Naive B cell (primary cell): ENCODE measurements at places on chromosomes 12 and 14. TPM values are rescaled to one million over a fixed set of nuclear protein-coding genes. Genes with fewer than 3 reads are reported as not detected.

- H3K4me1 ChIP-seq: peaks cover 9% of the 10 kb centered on the region
- no peaks in the 10 kb centered on the region for H3K27me3 ChIP-seq
- no peak overlapping the region for H3K27ac ChIP-seq
- no peak overlapping the region for H3K4me3 ChIP-seq
- H3K36me3 ChIP-seq: peaks cover 47% of the 10 kb centered on the region
These were observed 26.6 kb downstream of the NRDE2 start for GRCh38 chr14:90305176-90305601.

CABP1 gene
- not detected for polyA plus RNA-seq

ASPG gene
- not detected for polyA plus RNA-seq

- no peaks in the 10 kb centered on the region for H3K4me1 ChIP-seq
- H3K36me3 ChIP-seq: no peaks in the 10 kb centered on the region
- H3K27me3 ChIP-seq: peaks cover 16% of the 10 kb centered on the region
- no peak overlapping the region for H3K27ac ChIP-seq
These were observed 24.4 kb downstream of the AK7 start for GRCh38 chr14:96416292-96416691.

- H3K4me1 ChIP-seq: no peaks in the 10 kb centered on the region
- no peak overlapping the region for H3K27ac ChIP-seq
- DNase-seq: no peak
- peaks cover 4% of the 10 kb centered on the region for H3K36me3 ChIP-seq
- no peaks in the 10 kb centered on the region for H3K27me3 ChIP-seq
These were observed 151.1 kb upstream of the HMGA2 start for GRCh38 chr12:65673156-65673690.

DNA sequence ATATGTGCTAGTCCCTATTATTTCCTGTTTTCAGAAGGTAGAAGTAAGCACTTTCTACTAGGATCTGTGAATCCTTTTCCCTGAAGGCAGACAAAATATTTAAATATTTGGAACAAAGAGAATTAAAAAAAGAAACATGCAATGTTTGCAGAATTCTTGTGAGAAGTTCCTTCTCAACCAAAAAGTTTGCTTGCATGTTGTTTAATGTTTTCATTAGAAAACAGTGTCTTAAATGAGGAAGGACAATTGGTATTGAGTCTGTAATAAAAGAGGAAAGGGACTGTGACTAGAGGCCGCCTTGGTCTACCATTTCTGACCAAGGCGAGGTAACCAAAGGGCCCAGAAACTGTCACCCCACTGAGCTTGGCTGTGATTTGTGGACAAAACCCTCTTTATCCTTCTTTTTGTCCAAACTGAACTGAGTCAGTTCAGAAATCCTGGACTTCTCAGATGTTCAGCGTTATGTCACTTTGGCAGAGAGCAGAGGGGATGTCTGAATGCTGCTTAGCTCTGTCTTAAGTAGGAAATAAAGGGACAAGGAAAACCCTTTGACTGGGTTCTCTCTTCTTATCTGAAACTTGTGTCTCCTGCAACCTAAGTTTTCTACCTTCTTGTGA is 129.8 kb upstream of the CPM start:
- H3K4me1 ChIP-seq: no peaks in the 10 kb centered on the region
- H3K36me3 ChIP-seq: no peaks in the 10 kb centered on the region
- no peak for DNase-seq
- H3K4me3 ChIP-seq: no peak overlapping the region

DNA sequence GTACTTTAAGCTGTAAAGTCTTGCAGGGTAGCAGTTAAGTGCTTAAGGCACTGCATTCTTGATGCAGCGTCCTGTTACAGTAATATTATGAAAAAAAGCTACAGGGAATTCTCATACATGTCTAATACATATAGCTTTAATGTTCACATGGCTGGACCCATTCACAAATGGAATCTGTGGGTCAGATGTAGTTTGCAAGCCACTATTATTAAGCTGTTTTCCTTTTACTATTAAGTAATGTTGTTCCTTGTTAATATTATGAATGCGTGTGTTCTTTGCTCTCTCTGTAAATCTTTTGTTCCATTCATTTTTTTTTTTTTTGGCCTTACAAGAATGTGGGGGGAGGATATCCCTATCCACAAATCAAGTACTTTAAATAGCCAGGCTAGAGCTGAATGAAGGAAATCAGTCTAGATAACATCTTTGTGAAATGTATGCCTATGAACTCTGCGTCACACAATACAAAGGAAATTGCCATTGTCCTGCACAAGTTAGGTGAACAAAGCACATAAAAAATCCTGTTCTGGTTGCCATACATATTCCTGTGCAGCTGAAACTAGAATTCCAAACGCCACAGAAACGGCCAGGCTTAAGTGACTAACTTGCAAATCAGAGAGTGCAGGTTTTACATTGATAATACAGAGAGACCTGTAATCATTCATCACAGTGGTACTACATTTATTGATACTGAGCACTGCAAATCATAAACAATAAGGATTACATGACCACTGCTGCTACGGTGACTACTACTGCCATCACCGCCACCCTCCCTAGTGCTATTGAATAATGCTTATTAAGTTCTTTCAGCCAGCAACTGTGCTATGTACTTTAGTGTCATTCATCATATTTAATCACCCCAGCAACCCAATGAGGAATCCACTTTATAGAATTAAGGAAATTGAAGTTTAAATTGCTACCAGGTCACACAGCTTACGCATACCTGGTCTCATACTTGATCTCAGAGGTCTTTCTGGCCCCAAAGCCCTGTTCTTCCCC is 111.9 kb downstream of the HMGA2 start:
- no peak overlapping the region for H3K27ac ChIP-seq
- H3K4me1 ChIP-seq: peaks cover 11% of the 10 kb centered on the region
- H3K36me3 ChIP-seq: no peaks in the 10 kb centered on the region
- no peak overlapping the region for H3K4me3 ChIP-seq
- H3K27me3 ChIP-seq: no peaks in the 10 kb centered on the region
- no peak for DNase-seq

HELB gene
- 5.1 TPM for polyA plus RNA-seq
